Pancreas (tissue), 10 donors: ENCODE measurements at places on chromosomes 5 and 9. TPM values are rescaled to one million over a fixed set of nuclear protein-coding genes. Genes with fewer than 3 reads are reported as not detected.

Gene HACD4
- 1.7 TPM for total RNA-seq

DNA sequence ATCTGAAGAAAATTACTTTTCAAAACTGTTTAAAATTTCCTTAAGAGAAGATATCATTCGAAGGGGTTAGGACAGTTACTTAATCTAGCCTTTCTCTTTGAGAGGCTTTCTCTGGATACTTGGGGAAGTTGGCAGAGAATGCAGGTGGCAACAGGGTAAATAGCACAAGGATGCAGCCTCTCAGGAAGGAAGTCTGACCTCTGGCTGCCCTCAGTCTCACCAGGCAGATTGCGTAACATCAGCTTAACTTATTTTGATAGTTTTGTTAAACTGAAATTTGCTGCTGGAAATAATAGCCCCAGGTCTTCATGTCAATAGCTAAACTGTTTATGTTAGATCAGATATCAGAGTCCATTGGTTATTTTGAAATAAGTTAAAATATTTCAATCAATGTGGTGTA, 20.4 kb downstream of the CCDC192 start:
- H3K27ac ChIP-seq: no peak overlapping the region
- H3K36me3 ChIP-seq: no peaks in the 10 kb centered on the region
- H3K27me3 ChIP-seq: no peaks in the 10 kb centered on the region
- H3K4me3 ChIP-seq: no peak overlapping the region

DNA sequence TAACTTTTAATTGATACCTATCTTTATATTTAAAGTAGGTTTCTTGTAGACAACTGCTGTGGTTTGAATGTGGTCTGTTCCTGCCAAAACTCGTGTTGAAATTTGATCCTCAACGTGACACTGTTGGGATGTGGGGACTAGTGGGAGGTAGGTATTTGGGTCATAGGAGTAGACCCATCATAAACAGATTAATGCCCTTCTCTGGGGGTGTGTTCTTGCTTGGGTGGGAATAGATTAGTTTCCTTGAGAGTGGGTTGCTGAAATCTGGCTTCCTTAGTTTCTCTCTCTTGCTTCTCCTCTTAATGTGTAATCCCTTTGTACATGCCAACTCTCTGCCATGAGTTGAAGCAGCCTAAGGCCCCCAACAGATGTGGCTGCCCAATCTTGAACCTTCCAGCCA, 34.6 kb upstream of the IPPK start:
- H3K4me1 ChIP-seq: no peaks in the 10 kb centered on the region
- H3K27ac ChIP-seq: no peak overlapping the region
- H3K36me3 ChIP-seq: no peaks in the 10 kb centered on the region
- DNase-seq: no peak
- H3K4me3 ChIP-seq: no peak overlapping the region
- H3K27me3 ChIP-seq: no peaks in the 10 kb centered on the region

- peaks cover 7% of the 10 kb centered on the region for H3K4me1 ChIP-seq
- H3K27me3 ChIP-seq: no peaks in the 10 kb centered on the region
- peaks cover 41% of the 10 kb centered on the region for H3K36me3 ChIP-seq
- H3K4me3 ChIP-seq: peak overlapping the region; percentile 51
- DNase-seq: no peak
Observed at GRCh38 chr5:58458743-58459145, 1.1 kb downstream of the PLK2 start.

DNA sequence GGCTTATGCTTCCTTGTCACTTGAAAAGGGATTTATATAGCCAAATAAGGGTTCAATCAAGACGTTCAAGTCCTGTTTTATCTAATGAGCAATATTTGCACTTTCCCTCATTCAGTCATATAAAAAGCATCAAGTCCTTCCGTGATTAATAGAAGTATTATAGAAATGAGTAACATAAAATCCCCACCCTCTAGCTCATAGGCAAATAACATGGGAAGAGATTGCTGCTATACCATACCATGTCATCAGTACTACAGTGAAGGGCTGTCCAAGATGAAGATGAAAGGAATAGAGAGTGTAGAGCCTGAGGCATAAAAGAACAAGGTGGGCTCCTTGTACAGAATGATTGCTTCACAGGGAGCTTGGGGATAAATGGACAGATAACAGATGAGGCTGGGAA, 20.4 kb upstream of the PAPPA start:
- H3K27ac ChIP-seq: no peak overlapping the region
- no peak for DNase-seq
- no peak overlapping the region for H3K4me3 ChIP-seq
- H3K36me3 ChIP-seq: no peaks in the 10 kb centered on the region
- H3K27me3 ChIP-seq: no peaks in the 10 kb centered on the region

DNA sequence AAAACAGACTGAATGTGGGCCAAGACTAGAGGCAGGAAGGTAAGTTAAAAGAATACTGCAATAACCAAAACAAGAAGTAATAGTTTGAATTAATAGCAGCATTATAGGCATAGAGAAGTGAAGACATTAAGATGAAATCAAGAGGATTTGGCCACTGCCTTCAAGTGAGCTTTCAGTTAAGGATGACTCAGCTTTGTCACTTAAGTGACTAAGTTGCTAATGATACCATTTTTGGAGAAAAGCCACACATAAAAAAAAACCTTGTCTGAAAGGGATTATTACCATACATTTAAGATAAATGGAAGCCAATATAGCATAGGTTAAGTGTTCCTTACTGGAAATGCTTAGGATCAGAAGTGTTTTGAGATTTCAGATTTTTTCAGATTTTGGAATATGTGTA, 57.0 kb downstream of the ECPAS start:
- peaks cover 28% of the 10 kb centered on the region for H3K36me3 ChIP-seq
- H3K4me1 ChIP-seq: no peaks in the 10 kb centered on the region
- H3K27ac ChIP-seq: no peak overlapping the region
- H3K27me3 ChIP-seq: no peaks in the 10 kb centered on the region

DNA sequence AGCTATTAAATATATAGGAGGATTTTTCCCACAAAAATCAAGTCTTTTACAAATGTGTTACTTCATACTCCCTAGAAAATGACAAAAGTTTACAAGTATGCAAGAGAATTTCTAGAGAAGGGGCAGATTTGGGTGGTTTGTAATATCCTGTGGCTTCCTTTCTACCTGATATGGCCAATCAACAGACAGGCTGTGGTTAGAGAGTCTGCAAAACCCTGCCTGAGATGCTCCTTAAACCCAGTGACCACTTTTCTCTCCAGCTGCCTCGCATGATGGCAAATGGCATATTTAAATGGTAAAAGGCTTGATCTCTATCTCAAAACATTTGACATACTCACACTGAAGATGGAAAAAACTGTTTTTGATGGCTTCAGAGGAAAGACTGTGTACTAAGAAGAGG, 550.1 kb upstream of the ZNF462 start:
- no peak overlapping the region for H3K4me3 ChIP-seq
- no peaks in the 10 kb centered on the region for H3K4me1 ChIP-seq
- H3K27me3 ChIP-seq: no peaks in the 10 kb centered on the region

- DNase-seq: no peak
- H3K27ac ChIP-seq: no peak overlapping the region
- H3K4me1 ChIP-seq: peaks cover 3% of the 10 kb centered on the region
- no peaks in the 10 kb centered on the region for H3K36me3 ChIP-seq
- H3K4me3 ChIP-seq: no peak overlapping the region
- no peaks in the 10 kb centered on the region for H3K27me3 ChIP-seq
Observed at GRCh38 chr5:123671711-123672456, 159.9 kb downstream of the CSNK1G3 start.

GRCh38 chr9:117704597-117704996, 394 bp downstream of the TLR4 start:
- DNase-seq: no peak

GRCh38 chr9:79292731-79293280, 279.0 kb upstream of the TLE4 start:
- H3K27me3 ChIP-seq: no peaks in the 10 kb centered on the region
- no peak for DNase-seq
- H3K27ac ChIP-seq: no peak overlapping the region

DNA sequence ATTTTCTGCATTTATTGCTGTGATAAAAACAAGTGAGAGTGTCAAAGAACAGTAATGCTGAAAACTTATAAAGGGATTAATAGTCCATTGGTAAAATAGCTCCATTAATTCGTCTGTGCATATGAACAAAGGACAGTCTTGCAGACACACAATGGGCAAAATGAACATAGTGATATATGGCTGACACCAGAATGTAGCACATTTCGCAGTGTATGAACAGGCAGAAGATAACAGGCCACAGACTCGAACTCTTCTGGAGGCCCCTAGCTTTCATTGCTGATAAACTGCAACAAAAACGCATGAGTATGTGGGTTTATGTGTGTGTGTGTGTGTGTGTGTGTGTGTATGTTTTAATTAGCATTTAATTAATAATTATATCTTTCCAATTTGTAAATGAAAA, 354.8 kb downstream of the TAF11L14 start:
- no peak overlapping the region for H3K4me3 ChIP-seq
- DNase-seq: no peak
- H3K27ac ChIP-seq: no peak overlapping the region
- no peaks in the 10 kb centered on the region for H3K27me3 ChIP-seq
- H3K36me3 ChIP-seq: no peaks in the 10 kb centered on the region
- no peaks in the 10 kb centered on the region for H3K4me1 ChIP-seq

- no peaks in the 10 kb centered on the region for H3K4me1 ChIP-seq
- peak overlapping the region; percentile 7 for H3K4me3 ChIP-seq
- DNase-seq: no peak
- peaks cover 4% of the 10 kb centered on the region for H3K27me3 ChIP-seq
Observed at GRCh38 chr5:120465436-120465961, 1.4 kb downstream of the PRR16 start.

DNA sequence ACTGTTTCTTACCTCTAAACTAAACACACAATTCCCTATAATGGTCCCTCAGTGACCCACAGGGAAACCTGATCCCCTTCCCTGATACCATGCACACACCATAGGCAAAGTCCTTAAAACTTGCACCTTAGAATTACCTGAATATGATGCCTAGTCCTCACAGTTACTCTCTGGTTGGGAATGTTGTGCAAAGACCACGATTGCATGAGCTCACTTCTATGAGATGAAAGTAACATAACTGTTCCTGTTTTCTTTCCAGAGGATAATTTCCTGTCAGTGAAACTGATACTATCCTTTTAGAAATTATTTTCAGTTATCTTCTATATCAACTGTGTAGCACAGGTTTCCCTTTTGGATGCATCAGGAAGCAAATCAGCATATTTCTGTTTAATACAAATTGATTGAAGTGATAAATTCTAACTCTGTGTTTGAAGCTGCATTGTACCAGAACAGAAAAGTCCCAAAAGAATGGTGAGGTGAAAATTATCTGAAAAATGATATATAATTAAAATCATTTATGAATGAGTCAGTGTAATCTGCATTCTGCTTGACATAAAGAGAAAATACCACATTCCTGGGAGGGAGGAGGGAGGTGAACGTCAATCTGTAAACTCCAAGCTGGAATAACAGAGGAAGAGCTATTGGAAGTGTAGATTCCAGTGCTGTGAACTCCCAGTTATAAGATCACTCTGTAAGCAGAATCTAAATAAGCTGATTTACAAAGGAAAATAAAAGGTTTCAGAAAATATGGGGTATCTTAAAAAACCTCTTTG, 51.2 kb upstream of the TNFAIP8 start:
- H3K27me3 ChIP-seq: no peaks in the 10 kb centered on the region
- peak overlapping the region; percentile 41 for H3K27ac ChIP-seq
- peaks cover 45% of the 10 kb centered on the region for H3K4me1 ChIP-seq

- no peaks in the 10 kb centered on the region for H3K27me3 ChIP-seq
- no peaks in the 10 kb centered on the region for H3K36me3 ChIP-seq
- no peak overlapping the region for H3K4me3 ChIP-seq
- DNase-seq: no peak
- no peaks in the 10 kb centered on the region for H3K4me1 ChIP-seq
Observed at GRCh38 chr5:121239951-121240350, 611.7 kb upstream of the FTMT start.

GRCh38 chr5:122699201-122699600, 75.7 kb upstream of the SNX2 start:
- H3K27me3 ChIP-seq: no peaks in the 10 kb centered on the region
- no peak overlapping the region for H3K4me3 ChIP-seq
- no peaks in the 10 kb centered on the region for H3K36me3 ChIP-seq
- H3K27ac ChIP-seq: no peak overlapping the region

DNA sequence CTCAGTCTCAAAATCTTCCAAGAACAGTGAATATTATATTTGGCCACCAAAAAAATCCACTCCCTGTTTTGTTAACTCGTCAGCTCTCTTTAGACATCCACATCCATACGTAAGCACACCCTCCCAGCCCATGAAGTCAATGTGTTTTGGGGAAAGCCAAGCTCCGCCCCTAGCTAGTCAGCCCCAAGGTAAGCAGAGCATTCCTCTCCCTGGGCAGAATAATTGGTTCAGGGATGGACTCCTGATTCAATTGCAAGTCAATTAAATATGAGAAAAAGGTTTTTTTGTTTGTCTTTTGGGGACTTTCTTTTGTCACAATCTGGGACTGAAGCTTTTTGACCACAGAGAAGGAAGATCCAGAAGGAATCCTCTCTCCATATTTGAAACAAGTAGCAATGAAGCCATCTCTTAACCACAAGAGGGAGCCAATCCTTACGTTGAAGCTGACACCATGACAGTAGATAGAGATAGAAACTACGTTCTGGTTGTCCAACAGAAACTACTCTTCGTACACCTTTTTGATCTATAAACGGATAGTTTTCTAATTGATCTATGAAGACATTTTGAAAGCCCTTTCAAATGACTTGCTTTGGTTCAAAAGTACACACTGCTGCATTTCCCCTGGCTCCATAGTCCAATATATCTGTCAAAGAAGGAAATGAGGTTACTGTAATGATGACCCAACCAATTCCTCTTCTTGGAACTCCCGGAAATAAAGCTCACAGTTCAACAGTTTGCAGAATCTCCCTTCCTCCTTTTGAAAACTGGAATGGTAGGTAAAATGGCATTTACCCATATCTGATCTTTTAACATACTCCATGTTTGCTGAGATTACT, 166.4 kb downstream of the TLE1 start:
- peak; percentile 39 for DNase-seq
- H3K4me1 ChIP-seq: no peaks in the 10 kb centered on the region
- no peak overlapping the region for H3K4me3 ChIP-seq
- no peaks in the 10 kb centered on the region for H3K36me3 ChIP-seq
- H3K27me3 ChIP-seq: no peaks in the 10 kb centered on the region
